NCI-H526 (cell line): ENCODE measurements at places on chromosomes 1 and 21.

DNA sequence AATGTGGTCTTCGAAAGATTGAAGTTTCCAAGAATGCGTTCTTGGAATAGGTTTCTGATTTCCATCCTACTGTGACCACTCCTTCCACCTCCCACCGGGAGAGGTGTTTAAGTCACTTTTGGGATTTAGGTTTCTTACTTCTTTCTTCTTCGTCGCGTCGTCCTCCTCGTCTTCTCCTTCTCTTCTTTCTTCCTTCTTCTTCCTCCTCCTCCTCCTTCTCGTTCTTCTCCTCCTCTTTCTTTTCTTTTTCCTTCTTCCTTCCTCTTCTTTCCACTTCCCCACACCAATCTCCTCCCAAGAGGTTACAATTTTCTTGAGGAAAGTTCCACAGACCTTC lies 2.1 kb downstream of the CACHD1 start:
- DNase-seq = no peak

DNA sequence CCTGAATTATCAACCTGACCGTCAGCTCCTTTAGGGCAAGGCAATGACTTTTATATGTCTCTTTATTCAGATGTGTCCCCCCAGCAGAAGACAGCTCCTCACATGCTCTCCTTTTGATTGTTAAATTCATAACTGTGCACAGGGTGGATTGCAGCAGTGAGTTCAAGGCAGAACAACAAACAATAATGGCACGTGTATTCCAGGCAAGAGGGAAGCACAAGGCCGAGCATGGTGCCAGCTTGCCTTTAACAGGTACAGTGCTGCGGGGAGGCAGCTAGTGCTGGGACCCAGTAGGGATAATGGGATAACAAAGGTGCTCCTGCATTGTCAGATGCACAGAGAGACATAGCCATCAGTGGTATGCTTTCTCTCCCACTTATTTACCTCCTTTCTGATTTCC lies 248.4 kb downstream of the RHOU start:
- no peak for DNase-seq

DNA sequence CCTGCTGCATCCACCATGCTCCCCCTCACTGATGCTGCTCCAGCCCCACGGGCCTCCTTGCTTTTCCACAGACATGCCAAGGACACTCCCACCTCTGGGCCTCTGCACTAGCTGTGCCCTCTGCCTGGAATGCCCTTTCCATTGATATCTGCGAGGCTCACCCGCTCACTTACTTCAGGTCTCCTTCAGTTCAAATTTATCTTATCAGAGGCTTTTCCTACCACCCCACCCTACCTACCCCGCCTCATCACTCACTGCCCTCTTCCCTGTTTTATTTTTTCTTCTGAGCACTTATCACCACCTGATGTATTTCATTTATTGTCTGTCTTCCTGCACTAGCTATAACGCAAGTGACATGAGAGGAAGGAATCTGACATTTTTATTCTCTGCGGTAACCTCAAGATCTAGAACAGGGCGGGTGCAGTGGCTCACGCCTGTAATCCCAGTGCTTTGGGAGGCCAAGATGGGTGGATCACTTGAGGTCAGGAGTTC lies 7.0 kb downstream of the HSPG2 start:
- DNase-seq = no peak

- no peak for DNase-seq
Measured at GRCh38 chr1:206488466-206488865, 18.2 kb downstream of the IKBKE start.

- DNase-seq = no peak
Measured at GRCh38 chr1:189033169-189033568, 1444.5 kb downstream of the BRINP3 start.

GRCh38 chr1:60898413-60898812 lies 183.9 kb upstream of the NFIA start:
- no peak for DNase-seq

DNA sequence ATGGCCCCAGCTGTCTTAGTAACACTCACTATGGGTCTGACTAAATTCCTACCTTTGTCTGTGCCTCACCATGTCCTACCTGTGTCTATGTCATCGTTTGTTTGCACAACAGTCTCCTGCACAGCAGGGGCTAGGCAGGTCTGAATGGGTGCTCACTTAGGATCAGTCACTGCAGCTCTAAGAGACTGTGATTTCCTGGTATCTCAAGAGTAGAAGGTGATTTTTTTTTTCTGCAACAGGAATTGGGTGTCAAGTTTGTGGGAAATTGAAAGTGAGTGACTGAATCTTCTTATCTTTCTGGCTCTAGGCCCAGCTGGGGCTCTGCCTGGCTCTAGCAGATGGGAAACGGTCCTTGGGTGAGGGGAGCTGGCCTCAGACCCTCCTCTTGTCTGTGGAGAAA lies 46.4 kb upstream of the TRABD2B start:
- DNase-seq = no peak

GRCh38 chr1:246108278-246108925 lies 398.7 kb downstream of the SMYD3 start:
- DNase-seq = no peak

DNA sequence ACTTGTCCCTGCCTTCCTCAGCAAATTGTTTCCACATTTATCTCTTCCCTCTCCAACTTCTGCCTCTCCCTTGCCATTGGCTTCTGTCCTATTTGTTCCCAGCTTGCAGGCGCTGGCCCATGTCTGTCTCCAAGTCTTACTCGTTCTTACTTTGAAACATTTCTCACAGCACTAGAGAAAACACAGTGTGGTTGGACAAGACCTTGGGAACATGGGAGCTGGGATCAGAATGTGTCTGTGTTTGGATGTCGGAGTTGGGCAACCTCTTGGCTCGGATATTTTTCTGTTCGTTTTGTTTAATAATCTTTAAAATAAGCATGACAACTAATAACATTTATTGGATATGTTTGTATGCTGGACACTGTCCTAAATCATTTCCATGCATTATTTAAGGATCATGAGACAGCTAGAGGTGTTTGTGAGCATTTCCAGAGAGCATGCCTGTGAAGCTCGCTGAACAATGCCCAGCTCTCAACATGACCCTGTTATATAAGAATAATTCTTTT lies 5.9 kb upstream of the BRWD1 start:
- no peak for DNase-seq

DNA sequence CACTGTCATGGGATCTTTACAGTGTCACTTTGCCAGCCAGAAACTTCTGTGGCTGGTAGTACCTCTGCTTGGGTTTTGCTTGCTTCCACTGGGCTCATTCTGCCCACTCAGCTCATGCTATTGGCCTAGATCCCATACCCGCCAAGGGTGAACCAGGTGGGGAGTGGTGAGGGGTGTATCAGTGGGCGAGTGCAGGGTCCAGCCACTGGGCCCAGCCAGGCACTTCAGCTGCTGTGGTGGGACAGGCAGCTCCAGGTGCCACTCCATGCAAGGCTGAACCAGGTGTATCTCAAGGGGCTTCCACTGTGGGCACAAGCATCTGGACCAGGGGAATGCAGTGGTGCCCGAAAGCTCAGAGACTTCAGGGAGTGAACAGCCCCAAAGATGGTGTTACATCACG lies 398.2 kb downstream of the NCAM2 start:
- DNase-seq = no peak

GRCh38 chr1:28050776-28051175 lies 37.6 kb downstream of the EYA3 start:
- DNase-seq = no peak

- no peak for DNase-seq
Measured at GRCh38 chr1:91745640-91746373, 140.1 kb downstream of the TGFBR3 start.

- no peak for DNase-seq
Measured at GRCh38 chr1:167171286-167171929, 49.3 kb upstream of the POU2F1 start.

DNA sequence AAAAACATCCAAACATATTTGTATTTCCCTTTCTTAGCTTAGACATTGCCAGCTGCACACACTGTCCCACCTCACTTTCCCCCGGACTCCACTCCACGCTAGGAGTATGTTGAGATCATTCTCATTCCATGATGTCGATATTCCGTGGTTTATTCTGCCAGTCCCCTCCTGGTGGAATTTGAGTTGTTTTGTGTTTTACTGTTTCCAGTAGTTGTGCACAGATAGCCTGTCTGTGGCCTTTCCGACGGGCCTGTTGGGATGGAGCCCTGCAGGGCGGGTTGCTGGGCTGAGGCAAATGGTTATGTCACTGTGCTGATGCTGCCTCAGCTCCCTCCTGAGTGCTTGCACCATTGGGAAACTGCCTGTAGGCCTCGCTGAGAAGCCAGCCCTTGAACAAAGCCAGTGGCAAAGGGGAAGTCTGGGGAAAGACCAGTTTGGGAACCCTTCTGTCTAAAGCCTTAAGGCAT lies 12.8 kb downstream of the TRAPPC10 start:
- no peak for DNase-seq

GRCh38 chr1:33762962-33763361 lies 100.9 kb upstream of the HMGB4 start:
- DNase-seq = no peak

GRCh38 chr1:218620956-218621355 lies 275.8 kb downstream of the TGFB2 start:
- no peak for DNase-seq

- DNase-seq = no peak
Measured at GRCh38 chr1:104189207-104189606, 439.5 kb downstream of the AMY1C start.

DNA sequence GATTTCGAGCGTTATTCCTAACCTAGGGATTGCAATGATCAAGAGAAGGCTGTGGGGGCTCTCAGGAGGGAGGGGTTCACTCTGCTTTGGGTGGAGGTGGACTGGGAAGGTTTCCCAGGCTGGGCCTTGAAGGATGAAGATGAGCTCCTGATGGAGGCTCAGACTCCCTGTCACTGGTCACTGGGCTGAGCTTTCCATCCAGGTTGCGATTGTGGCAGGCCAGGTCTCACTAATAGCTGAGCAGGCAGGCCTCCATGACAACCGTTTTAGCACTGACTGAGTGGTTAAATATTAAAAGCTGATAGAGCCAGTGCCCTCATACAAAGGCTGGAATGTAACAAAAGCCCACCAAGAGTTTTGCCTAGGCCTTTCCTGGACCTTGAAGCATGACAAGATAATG lies 36.2 kb upstream of the EFCAB14 start:
- peak; percentile 49 for DNase-seq

- DNase-seq = no peak
Measured at GRCh38 chr1:34290831-34291230, 114.1 kb downstream of the C1orf94 start.

GRCh38 chr1:150092180-150092791 lies 24.7 kb downstream of the VPS45 start:
- DNase-seq = no peak

- peak; percentile 79 for DNase-seq
Measured at GRCh38 chr21:45478115-45478801, 64.0 kb downstream of the SLC19A1 start.

DNA sequence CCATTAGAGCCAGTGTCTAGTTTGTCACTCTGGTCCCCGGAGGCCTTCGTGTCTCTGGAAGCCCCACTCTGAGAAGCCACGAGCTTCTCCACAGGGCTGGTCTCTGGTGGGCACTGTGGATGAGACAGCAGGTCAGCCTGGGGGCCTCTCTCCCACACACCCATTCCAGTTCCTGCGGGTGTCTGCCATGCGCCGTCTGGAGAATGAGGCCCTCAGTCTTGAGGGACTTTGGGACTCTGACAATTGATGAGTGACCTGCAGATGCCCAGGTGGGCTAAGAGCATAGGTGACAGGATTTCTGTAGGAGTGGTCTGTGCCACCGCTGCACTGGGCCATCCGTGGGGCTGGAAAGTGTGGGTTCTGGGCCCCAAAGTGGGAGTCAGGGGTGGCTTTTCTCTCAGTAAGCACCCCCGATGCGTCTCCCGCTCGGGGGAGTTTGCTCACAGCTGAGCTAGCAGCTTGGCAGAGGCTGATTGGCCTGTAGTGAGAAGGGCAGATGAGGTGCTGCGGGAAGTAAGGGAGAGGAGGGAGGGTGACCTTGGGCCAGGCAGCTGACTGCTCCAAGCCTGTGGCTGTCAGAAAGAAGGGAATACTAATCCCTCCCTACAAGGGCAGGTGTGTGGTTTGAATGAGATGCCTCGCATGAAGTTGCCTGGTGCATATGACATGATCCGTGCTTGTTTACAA lies 26.4 kb downstream of the LHX4 start:
- peak; percentile 49 for DNase-seq

- DNase-seq = no peak
Measured at GRCh38 chr21:34567604-34568155, 47.2 kb downstream of the RCAN1 start.

- peak; percentile 21 for DNase-seq
Measured at GRCh38 chr1:237864338-237865244, 26.1 kb downstream of the ZP4 start.

DNA sequence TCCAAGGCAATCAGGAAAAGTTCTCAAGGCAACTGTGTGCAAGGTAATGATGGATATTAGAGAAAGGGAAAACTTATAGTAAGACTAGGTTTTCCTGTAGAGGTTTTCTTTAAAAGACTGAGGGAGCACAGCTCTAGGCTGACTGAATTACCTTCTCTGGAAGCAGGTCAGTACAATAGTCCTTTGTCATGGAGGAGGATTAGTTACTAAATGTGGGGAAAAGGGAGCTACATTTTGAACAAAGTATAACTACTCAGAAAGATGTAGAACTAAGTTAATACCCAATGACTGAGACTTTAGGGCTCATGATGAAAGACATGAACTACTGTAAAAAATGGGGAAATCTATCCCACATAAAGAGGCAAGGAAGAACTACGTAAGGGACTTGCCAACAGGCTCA lies 148.6 kb upstream of the HP1BP3 start:
- no peak for DNase-seq

DNA sequence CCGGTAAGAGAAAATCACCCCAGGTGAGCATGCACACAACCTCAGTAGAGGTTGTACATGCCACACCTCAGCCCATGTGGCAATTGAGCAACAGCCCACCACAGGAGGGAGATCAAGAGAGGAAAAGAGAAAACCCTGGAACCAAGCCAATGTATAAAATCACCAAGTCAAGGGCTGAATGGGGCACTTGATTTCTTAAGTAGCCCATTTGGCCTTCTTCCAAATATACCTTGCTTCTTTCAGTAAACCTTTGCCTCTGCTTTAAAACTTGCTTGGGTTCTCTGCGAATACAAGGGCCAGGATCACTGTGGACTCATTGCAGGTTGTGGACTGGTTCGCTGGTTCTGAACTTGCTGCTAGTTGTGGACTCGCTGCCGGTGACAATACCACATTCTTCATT lies 1814.0 kb downstream of the PLA2G4A start:
- no peak for DNase-seq
